Stimulated activated CD8-positive, alpha-beta memory T cell treated with anti-CD3 and anti-CD28 coated beads, Interleukin-4, amount 100 ng/mL, for 4 hours (primary cell): ENCODE measurements at places on chromosomes 2 and 18.

GRCh38 chr2:70463997-70464396 is 89.6 kb downstream of the TGFA start:
- DNase-seq: no peak

GRCh38 chr18:43526426-43527145 is 249.3 kb upstream of the SYT4 start:
- no peak for DNase-seq

DNA sequence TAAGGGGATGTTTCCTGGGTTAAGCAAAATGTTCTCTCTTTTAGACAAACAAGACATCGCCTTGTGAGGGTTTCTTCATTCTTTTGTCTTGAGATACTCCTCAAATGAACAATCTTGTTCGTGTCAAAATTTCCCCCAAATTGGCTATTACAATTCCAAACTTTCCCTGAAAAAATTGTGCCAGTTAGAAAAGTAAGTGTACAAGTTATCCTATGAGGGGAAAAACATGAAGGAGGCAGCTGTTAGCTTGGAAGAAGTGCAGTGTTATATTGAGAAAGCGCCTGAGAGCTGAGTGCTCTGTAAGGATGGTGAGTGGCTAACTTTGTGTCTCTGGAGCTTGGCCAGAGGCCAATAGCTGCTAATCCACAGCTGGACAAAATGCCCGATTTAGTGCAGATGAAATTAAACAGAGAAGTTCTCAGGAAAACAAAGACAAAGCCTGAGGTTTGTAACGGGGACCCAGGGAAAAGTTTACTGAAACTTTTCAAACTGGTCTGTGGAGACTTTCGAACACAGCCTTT is 14.1 kb upstream of the PLEKHH2 start:
- no peak for DNase-seq

DNA sequence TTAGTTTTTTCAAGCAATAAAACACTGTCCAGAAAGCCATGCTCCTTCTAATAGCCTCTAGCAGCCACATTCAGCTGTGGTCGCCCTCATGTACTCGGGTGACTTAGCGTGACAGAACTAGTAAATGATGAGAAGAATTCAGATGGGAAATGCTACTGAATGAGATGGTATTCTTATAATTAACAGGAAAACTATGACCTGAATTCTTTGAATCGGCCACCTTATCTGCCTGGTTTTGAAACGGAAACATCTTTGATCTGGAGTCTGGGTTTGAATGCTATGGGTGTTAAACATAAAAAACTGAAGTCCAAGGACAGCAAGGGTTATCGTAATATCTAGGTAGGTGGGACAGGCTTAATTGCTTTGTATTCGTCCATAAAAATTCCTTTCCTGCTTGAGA is 138.8 kb upstream of the DNMT3A start:
- no peak for DNase-seq

- no peak for DNase-seq
These were observed 95.1 kb downstream of the SPTBN1 start for GRCh38 chr2:54551123-54551756.
